ENCODE measurements at places on chromosomes 1 and 21.

DNA sequence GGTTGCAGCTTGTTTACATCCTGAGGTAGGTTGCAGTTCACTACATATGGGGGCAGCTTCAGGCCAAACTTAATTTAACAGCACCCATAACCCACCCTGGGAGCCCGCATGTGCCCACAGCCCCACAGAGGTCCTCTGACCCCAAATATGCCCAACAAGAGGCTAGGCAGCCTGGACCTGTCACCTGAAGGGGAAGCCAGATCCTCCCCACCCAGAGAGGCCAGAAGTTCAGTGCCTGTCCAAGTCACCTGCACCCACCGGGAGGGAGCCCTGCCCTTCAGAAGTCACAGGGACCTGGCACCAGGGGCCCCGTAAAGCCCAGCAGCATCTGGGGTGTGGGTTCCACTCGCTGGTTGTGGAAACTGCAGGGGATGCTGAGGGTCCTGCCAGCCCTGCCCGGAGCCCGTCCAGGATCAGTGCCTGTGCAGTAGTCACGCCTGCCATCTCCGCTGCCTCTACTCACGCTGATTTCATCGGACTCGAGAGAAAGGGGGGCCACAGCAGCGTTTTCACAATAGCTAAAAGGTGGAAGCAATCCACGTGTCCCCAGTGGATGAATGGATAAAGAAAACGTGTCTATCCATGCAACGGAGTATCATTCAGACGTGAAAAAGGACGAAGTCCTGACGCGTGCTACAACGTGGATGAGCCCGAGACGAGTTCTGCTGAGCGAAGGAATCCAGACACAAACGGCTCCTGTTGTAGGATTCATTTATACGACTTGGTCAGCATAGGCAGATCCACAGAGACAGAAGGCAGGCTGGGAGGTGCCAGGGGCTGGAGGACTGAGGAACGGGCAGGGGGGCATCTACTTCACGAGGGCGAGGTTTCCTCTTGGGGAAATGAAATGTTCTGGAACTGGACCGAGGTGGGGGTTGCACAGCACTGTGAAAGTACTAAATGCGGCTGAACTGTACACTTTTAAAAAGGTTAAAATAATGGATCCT is 33.9 kb upstream of the COL6A2 start:
- no peak for DNase-seq

GRCh38 chr1:147218606-147219005 is 6.5 kb downstream of the FMO5 start:
- DNase-seq, result no peak

- peak; percentile 35 for DNase-seq
Measured at GRCh38 chr1:98422816-98423215, 238.7 kb upstream of the SNX7 start.

- no peak for DNase-seq
Measured at GRCh38 chr1:155514582-155515187, 47.9 kb downstream of the ASH1L start.
